Omental fat pad (tissue), 4 donors: ENCODE measurements at places on chromosomes 16 and 17. TPM values are rescaled to one million over a fixed set of nuclear protein-coding genes. Genes with fewer than 3 reads are reported as not detected.

- no peak for DNase-seq
Observed at GRCh38 chr17:71866095-71866494, 254.7 kb upstream of the SOX9 start.

DNA sequence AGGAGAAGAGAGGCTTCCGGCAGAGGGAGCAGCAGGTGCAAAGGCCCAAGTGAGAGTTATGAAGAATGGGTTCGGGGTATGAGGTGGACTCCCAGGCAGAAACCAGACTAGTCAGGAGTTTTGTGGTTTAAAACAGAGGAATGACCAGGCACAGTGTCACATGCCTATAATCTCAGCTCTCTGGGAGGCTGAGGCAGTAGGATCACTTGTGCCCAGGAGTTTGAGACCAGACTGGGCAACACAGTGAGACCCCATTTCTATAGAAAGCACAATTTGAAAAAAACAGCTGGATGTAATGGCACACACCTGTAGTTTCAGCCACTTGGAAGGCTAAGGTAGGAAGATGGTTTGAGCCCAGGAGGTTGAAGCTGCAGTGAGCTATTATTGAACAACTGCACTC lies 43.8 kb downstream of the C16orf78 start:
- DNase-seq = no peak

Gene KRT12
- total RNA-seq = not detected

DNA sequence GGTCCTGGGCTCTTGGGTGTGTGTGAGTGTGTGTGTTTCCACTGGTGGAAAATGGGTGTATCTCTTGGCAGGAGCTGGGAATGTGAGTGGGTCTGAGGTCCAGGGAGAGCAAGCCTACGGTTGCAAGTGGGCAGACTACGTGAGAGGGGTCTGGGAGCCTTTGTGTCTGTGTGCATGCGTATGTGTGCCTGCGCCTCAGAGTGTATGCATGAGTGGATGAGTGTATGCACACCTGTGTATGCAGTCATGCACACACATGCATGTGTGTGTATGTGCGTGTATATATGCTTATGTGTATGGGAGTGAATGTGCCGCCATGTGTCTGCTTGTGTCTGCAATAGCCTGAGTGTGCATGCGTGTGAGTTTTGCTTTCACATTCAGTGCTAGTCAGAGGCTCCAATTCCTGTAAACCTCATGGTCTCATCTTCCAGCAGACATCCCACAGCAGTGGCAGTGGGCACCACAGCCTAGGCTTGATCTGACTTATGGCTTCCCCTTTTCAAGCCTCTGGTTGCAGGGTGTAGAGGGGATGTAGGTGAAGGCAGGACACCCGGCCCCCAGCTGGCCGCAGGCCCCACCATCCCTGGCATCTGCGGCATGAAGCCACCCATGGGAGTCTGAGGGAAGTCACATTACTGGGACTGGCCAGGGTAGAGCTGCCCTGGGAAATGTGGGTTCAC lies 19.7 kb upstream of the RMI2 start:
- DNase-seq = no peak

GRCh38 chr17:38461683-38462082 lies 33.4 kb downstream of the ARHGAP23 start:
- DNase-seq = no peak

Gene GUCY2D
- total RNA-seq = not detected

GRCh38 chr17:1577583-1578013 lies 15.0 kb upstream of the PITPNA start:
- DNase-seq = no peak

Gene PYY
- total RNA-seq = not detected

DNA sequence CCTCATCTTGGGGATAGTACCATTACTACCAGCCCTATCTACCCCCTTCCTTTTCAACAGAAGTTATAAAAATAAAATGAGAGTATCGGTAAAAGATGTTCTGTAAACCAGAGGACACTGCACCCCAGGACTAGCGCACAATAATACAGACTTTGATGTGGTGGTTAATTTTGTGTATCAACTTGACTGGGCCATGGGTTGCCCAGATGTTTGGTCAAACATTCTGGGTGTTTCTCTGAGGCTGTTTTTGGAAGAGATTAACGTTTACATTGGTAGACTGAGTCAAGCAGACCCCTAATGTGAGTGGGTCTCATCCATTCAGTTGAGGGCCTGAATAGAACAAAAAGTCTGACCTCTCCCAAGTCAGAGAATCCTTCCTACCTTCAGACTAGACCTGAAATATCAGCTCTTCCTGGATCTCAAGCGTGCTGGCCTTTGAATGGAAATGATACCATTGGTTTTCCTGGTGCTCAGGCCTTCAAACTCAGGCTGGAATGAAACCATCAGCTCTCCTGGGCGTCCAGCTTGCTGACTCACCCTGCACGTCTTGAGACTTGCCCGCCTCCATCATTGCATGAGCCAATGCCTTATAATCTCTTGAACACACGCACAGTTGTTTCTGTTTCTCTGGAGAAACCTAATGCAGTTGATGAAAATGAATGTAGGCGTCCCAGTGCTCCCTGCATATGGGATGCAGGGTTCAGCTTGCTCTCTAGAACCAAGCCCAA lies 10.1 kb downstream of the MRM1 start:
- no peak for DNase-seq

DNA sequence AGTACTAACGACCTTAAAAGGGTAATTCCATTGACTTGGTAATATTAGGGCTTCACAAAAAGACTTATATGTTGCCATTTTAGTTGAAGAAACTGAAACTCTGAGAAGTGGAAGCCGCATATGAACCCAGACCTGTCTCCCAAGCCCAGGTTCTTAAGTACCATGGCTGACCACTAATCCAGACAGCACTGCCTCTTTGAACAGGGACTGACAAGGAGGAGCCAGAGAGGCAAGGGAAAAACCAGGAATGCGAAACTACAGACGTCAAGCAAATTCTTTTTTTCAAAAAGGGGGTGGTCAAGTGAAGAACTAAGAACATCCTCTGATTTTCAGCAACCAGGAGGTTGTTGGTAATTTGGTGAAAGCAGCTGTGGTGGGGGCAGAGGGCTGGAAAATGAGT lies 15.2 kb downstream of the CYB5D1 start:
- no peak for DNase-seq

Gene OR3A3
- total RNA-seq = not detected

GRCh38 chr16:75660321-75660720 lies 12.7 kb downstream of the TERF2IP start:
- DNase-seq = no peak

GRCh38 chr16:68987734-68988457 lies 117.6 kb upstream of the HAS3 start:
- no peak for DNase-seq

GRCh38 chr17:8421571-8421970 lies 14.1 kb upstream of the NDEL1 start:
- no peak for DNase-seq

Gene C16orf46
- not detected for total RNA-seq

Gene SHCBP1
- total RNA-seq = 1.9 TPM

DNA sequence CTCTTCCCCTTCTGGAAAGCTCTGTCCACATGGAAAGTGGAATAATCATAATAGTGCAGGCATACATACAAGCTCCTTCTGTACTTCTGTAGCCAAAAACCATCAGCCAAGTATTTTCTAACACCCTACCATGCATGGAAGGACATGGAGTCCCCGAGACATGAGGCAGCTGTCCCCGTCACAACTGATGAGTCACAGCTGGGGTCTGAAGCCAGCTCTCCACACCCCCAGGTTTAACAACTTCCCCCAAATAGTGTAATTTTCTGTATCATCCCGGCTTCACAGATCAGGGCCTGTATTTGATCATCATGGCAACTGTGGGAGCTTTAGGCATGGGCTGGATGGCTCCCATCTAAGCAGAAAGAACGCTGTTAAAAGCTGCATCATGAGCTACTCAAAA lies 16.6 kb downstream of the C16orf96 start:
- DNase-seq = no peak

GRCh38 chr17:32722733-32723132 lies 154.2 kb downstream of the MYO1D start:
- no peak for DNase-seq

DNA sequence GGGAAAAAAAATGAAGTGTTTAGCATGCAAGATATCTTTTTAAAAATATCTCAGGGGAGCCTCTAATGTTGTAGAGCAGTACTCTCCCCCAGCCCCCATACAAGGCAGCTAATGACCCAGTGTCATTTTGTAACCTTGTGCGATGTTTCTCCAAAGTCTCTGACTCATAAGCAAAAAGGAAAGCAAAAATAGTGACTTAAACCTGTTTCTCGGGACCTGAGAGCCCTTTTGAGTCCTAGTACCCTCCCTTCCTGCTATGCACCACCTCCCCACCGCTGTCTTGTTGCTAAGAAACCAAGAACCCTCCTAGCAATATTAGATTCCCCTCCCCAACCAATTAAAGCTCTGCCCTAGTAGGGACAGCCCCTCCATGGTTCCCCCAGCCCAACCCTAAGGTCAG lies 2.8 kb downstream of the MYCBPAP start:
- no peak for DNase-seq

- DNase-seq = no peak
Observed at GRCh38 chr17:39555368-39555767, 52.4 kb downstream of the NEUROD2 start.

Gene SMTNL2
- total RNA-seq = 14.0 TPM

DNA sequence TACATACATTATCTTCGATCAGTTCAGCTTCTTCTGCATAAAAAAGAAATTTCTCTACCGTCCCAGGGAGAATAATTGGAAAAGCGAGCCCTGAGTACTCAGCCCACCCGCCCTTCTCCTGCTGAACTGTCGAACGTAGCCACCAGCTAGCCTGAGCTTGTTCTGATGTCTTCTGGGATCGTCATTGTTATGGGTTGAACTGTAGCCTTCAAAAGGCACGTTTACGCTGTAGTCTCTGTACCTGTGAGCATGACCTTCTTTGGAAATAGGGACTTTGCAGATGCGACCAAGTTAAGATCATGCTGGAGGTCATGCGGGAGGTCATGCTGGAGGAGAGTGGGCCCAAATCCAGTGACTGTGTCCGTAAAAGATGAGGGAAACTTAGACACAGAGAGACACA lies 86.2 kb downstream of the CMIP start:
- no peak for DNase-seq

- no peak for DNase-seq
Observed at GRCh38 chr17:2394775-2395201, 6.1 kb downstream of the MNT start.

Gene ABCC12
- total RNA-seq = not detected

GRCh38 chr17:35778641-35779196 lies 16.7 kb downstream of the MMP28 start:
- no peak for DNase-seq

Gene DHX58
- total RNA-seq = 21.8 TPM

Gene CASKIN1
- 0.19 TPM for total RNA-seq

DNA sequence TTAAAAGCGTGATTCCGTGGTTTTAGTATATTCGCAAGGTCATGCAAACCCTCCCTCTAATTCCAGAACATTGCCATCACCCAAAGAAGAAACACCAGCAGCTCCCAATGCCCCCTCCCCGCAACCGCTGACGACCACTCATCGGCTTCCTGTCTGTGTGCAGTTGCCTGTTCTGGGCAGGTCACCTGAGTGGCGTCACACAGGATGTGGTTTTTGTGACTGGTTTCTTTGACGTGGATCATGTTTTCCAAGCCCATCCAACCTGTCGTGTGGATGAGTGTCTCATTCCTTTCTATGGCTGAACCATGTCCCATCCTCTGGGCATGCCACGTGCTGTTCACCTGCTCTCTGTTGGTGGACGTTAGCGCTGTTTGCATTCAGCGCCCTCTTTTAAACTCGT lies 8.2 kb upstream of the ATP2C2 start:
- DNase-seq = no peak

Gene NOTUM
- total RNA-seq = not detected

DNA sequence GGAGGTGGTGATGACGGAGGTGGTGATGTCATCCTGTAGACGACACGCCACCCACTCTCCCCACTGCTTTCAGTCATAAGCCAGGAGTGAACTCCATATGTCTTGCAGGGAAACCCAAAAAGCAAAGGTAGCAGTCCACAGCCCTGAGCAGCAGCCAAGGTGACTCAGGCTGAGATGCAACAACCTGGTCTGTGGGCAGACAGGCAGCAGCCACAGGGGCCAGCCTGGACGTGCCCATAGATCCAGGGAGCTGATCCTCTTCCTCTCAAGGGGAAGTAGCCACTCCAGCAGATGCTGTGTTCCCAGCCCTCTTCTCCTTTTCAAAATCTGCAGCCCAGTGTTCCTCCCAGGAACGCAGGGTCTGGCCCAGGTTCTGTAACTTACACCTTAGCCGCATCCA lies 17.3 kb upstream of the CIITA start:
- no peak for DNase-seq

Gene PKMYT1
- total RNA-seq = 0.79 TPM
